Cardiac muscle cell (in vitro differentiated cells and primary cell): ENCODE measurements at places on chromosomes 11 and 22. TPM values are rescaled to one million over a fixed set of nuclear protein-coding genes. Genes with fewer than 3 reads are reported as not detected.

The OR51M1 gene
- not detected in 2 replicates for total RNA-seq

The OR52N4 gene
- not detected in 2 replicates for total RNA-seq

The TMEM132A gene
- total RNA-seq: 154 and 188 TPM in 2 replicates

The PLAAT3 gene
- 7.6 and 10.0 TPM in 2 replicates for total RNA-seq

The EMID1 gene
- 13.0 and 42.5 TPM in 2 replicates for total RNA-seq

The TIMP3 gene
- 72.8 and 91.3 TPM in 2 replicates for total RNA-seq

The LMO2 gene
- total RNA-seq: 25.6 and 28.6 TPM in 2 replicates
